Stimulated activated CD8-positive, alpha-beta memory T cell treated with anti-CD3 and anti-CD28 coated beads, Interleukin-2, amount 100 ng/mL, for 1 hour (primary cell): ENCODE measurements at places on chromosomes 1 and 21.

GRCh38 chr1:40393173-40393572 lies 19.6 kb downstream of the SMAP2 start:
- no peak for DNase-seq

GRCh38 chr1:57789936-57790335 lies 366.1 kb upstream of the DAB1 start:
- no peak for DNase-seq

GRCh38 chr1:25555753-25556092 lies 12.3 kb downstream of the LDLRAP1 start:
- no peak for DNase-seq

GRCh38 chr1:210132582-210132981 lies 100.0 kb upstream of the SERTAD4 start:
- no peak for DNase-seq

DNA sequence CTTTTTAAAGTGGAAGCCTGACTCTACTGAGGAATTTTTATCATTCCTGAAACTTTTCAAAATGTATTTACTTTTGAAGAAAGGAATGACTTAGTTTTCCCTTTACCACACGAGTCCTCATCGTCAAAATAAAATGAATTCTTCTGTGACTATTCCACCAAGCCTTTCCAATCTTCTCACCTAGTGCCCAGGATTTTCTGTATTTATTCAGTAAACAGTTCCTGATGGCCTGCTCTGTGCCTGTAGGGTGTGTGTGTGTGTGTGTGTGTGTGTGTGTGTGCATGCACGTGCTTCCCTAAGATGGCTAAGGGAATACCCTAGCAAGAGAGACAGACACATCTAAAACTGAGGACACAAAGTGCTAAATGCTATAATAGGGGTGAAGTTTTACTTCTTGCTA lies 395.0 kb upstream of the USP24 start:
- no peak for DNase-seq

- no peak for DNase-seq
These were observed 16.9 kb upstream of the GNG12 start for GRCh38 chr1:67850151-67850551.

DNA sequence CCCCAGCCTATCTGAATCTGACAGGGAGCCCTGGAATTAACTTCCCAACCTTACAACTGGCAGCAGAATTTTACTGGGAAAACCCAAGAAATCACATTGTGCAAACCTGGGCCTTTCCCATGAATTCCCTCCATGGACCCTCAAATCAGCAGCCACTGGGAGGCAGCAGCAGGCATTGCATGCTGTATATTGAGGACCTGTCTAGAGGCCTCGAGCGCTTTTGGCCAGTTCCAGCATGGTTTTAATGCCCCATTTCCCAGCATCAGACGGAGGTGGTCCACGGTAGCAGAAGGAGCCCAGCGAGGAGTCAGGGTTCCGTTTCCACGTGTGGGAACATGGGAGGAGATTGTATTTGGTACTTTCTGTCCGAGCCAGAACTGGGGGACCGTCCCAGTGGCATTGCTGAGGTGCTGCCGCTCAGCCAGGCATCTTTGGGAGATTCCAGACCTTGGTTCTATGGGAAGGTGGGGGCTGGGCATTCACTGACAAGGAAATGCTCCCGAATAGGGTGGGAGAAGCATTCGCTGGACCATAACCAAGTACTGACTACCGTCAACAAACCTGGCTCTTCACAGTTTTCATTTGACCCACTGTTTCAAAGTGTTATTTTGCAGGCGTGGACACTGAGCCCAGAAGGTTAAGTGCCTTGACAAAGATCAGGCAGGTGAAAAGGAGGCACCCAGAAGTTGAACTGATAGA lies 15.9 kb downstream of the BMP8A start:
- DNase-seq, result no peak

DNA sequence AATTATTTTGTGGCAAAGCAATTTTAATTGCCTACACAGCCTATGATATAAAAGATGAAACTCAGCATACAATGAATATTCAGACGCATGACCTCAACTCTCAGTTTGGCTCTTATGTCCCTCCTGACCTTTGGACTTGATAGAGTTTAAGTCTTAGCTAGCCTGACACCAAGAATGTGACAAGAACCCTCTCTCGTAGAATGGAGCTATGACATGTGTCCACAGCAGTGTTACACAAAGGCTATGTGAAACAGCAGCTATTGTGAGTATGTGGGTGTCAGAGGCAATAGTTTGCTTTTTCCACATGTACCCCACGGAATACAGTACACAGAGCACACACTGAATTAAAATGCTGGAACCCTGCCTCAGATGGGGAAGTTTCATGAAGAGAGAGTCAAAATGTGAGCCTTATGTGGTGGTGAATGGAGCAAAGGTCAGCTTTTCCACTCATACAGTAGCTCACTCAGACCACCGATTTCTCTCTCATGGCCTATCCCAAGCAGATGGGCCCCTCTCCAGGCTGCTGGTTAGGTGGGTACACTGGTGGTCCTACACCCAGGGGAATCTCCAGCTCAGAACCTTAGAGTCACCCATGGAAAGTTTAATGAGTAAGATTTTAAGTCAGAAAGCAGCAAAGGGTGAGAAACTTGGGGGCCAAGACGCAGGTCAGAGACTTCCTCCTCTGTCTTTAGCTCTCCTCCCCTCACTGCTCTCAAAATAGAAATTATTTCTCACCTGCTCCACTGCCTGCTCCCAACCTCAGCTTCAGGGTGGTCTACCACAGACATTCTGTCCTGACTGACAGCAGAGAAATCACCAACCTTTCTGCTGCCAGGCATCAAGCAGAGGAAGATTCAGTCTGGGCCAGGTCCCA lies 10.1 kb upstream of the XCL2 start:
- DNase-seq, result no peak

DNA sequence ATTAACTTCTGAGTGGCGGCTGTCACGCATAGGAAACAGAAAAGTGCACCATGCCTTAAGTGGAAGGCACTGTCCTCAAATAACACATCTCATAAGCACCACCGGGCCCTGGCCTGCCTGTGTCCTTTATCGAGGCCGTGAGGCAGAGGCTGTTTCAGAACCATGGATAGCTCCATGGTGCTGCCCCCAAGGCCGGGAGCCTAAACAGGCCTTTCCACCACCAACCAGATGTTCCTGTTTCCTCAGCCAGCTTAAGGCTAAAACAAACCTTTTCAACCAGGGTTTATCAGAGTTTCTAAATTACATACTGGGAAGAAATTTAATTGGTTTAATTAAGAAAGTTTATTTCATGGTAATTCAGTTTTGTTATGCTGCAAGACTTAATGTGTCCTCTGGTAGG lies 114.4 kb downstream of the DMRTA2 start:
- DNase-seq, result no peak

DNA sequence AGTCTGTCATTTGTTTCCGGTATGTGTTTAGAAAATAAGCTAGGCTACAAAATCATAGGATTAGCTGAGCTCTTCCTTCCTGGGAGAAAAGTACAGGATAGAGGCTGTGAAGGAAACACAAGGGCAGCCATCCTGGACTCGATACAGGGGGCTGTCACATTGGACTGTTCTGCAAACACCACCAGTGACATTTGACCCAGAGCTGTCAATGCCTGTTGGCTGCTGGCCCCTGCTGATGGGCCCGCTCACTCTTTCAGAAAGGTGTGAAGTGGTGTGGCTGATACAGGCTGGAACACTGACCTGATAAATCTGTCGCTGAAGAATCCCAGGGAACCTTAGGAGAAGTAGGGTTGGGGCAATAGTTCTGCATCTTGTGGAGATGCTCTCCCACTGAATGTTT lies 183.1 kb downstream of the RHOU start:
- DNase-seq, result no peak

GRCh38 chr1:219277304-219278105 lies 103.8 kb downstream of the LYPLAL1 start:
- DNase-seq, result no peak

DNA sequence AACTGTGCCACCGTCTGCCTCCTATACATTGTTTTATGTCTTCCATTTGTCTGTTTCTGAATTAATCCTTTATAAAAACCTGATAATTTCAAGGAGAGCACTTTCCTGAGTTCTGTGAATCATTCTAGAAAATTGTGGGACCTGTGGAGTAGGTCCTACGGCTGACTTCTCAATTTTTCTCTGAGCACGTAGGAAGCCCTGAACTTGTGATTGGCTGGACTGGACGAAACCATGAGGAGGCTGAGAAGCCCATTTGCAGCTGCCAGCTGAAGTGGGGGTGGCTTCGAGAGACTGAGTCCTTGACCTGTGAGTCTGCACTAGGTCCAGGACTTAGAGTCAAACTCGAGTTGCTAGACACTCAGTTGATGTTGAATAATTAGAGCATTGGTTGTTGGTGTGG lies 277.1 kb upstream of the NCAM2 start:
- no peak for DNase-seq

DNA sequence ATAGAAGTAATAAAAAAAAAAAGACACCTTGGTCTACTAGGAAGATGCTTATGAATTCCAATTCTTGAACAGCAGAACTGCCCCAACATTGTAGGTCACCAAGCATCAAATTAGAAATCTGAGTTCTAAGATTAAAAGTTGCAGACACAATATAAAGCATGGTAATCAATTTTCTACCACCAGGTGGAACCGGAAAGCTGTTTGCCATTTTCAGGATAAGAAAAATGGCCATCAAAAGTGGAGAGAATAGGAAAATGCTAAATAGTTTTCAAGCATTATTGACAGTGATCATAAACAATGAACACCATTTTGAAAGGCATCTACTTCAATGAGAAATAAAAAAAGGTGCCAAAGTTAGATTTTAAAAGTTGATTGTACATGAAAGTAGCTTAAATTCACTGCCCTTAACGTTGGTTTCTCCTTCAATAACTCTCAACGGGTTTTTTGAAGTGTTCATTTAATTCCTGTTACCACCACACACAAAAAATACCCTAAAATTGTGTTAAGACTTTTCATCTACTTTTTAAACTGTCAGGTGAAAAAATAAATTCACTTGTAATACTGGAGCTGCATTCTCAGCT lies 252.9 kb downstream of the KCNT2 start:
- no peak for DNase-seq

GRCh38 chr1:163766257-163766918 lies 444.6 kb downstream of the NUF2 start:
- no peak for DNase-seq

GRCh38 chr1:212207822-212208520 lies 77.2 kb upstream of the PPP2R5A start:
- no peak for DNase-seq

- no peak for DNase-seq
These were observed 23.8 kb downstream of the ATP8B2 start for GRCh38 chr1:154349121-154349520.

GRCh38 chr21:44934797-44935532 lies 4.9 kb upstream of the SLX9 start:
- no peak for DNase-seq

GRCh38 chr21:39386194-39386593 lies 37.3 kb upstream of the HMGN1 start:
- no peak for DNase-seq

- DNase-seq, result no peak
These were observed 425.6 kb upstream of the VAMP3 start for GRCh38 chr1:7345516-7345915.

GRCh38 chr1:202531472-202531811 lies 178.8 kb downstream of the SYT2 start:
- no peak for DNase-seq

- no peak for DNase-seq
These were observed 141.8 kb downstream of the TTLL7 start for GRCh38 chr1:83857103-83857502.

DNA sequence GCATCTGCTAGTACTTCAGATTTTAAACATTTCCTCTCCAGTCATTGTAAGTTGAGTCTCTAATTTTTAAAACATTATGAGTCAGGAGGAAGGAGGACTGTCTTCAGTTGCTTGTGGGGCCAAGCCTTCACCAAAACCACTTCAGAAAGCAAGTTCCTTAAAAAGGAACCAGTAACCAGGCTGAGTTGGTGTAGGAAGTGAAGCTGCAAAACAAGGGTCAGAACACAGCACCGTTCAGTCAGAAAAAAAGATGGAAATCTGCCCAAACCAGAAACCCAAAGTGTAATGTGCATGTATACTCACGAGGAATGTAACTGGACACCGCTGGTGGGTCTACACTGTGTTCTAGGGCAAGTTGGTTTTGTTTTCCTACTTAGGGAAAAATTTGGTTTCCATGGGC lies 402.1 kb downstream of the SETD4 start:
- no peak for DNase-seq

DNA sequence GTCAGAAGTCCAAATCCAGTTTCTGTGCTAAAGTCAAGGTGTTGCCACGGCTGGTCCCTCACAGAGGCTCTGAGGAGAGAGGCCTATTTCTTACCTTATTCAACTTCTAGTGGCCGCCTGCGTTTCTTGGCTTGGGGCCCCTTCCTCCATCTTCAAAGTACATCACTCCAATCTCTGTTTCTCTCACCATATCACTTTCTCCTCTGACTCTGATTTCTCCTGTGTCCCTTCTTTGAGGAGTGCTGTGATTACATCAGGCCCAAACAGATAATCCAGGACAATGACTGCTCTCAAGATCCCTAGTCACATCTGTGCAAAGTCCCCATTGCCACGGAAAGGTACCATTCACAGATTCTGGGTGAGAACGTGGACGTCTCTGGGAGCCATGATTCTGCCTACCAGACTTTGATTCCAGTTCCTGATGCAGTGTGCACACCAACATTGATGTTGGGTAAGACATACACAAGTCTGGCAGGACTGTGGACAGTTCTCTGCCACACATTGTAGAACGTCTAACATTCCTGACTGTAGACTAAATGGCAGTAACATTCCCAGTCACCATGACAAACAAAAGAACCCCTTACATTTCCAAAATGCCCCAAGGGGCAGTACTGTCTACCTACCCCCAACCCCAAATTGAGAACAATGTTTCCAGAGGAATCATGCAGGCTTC lies 43.0 kb upstream of the ITPKB start:
- no peak for DNase-seq

- DNase-seq, result no peak
These were observed 45.7 kb downstream of the CAPZB start for GRCh38 chr1:19439464-19440171.

- no peak for DNase-seq
These were observed 28.3 kb downstream of the NUP133 start for GRCh38 chr1:229479660-229480399.
